Chondrocyte (in vitro differentiated cells): ENCODE measurements at places on chromosomes 7 and 10.
A peak's percentile ranks its signal among the peaks of the same experiment; 100 is the strongest.

DNA sequence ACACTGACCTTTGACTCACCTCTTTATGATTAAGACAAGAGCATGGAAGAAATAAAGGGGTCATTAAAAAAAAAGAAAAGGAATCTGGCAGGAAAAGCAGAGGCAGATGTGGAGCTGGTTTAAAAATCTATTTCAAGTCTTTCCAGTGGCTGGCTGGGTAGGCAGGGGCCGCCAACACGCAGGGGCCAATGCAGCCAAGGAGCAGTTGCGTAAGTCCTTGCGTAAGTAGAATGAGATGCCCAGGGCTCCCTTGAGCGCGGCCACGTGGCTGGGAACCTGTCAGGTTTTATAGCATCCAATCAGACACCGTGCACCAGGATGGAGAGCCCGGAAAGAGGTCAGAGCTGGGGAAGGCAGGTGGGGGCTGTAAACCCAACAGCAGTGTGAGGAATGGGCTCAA, 123.8 kb upstream of the INSYN2A start:
- no peaks in the 10 kb centered on the region for H3K27me3 ChIP-seq
- H3K4me3 ChIP-seq = no peak overlapping the region
- no peak for DNase-seq
- H3K4me1 ChIP-seq = no peaks in the 10 kb centered on the region

DNA sequence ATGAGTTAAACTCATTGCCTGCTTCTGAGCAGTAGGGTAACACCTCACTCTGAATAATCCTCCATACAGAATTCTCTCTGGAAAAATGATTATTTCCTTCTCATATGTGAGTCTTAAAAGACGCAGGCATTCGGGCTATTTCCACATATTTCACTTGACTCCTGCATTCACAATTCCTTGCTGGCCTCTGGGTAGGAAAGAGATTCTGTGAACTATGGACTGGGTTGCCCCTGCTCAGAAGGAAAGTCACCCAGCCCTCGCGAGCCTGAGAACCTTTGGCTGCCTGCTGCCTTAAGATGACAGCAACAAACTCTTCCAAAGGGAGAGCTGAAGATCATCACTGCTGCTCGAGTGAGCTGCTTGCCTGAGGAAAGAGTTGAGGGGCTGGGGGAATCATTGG, 216.8 kb downstream of the BAMBI start:
- no peak for DNase-seq
- H3K27me3 ChIP-seq = no peaks in the 10 kb centered on the region
- no peak overlapping the region for H3K27ac ChIP-seq
- no peaks in the 10 kb centered on the region for H3K36me3 ChIP-seq

- H3K36me3 ChIP-seq = no peaks in the 10 kb centered on the region
- no peak overlapping the region for H3K4me3 ChIP-seq
- no peak overlapping the region for H3K27ac ChIP-seq
- no peak for DNase-seq
- H3K4me1 ChIP-seq = peaks cover 12% of the 10 kb centered on the region
- peaks cover 2% of the 10 kb centered on the region for H3K27me3 ChIP-seq
Measured at GRCh38 chr7:36597090-36597773, 127.1 kb downstream of the AOAH start.

GRCh38 chr7:51665045-51665780, 348.6 kb upstream of the COBL start:
- no peak overlapping the region for H3K27ac ChIP-seq
- no peak overlapping the region for H3K4me3 ChIP-seq
- H3K36me3 ChIP-seq = no peaks in the 10 kb centered on the region
- DNase-seq = no peak
- no peaks in the 10 kb centered on the region for H3K4me1 ChIP-seq

DNA sequence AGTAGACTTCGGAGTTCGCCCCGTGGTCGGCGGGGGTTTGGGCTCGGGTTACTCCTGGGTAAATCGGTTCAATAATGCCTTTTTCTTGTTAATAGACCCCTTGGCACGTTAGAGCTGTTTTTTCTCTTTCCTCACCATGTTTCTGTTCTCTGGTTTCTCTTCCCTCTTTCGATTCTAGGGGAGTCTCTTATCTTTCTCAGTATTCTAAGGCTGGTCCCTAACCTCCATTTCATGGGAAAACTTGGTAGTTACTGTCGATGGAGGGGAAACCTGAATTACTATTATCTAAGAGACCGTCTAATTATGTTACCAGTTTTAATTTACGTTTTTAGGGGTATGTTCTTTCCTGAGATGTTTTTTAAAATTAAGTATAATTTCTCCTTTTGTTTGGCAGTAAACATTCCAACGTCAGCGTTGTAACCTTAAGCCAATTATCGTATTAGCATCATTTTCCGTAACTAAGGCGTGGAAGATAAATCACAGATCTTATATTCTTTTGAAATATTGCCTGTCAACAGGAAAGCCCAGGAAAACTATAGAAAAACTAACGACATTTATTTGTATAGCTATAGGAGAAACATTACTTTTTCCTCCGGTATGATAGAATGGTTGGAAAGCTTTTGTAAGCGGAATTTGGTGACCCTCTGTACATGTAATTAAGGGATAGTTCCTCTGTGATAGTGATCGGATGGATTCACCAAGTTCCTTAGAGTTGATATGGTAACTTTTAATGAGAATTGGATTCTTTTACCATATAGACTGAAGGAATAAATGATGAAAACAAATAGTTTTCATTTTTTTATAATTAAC, 847 bp downstream of the BTAF1 start:
- DNase-seq = no peak
- peaks cover 5% of the 10 kb centered on the region for H3K36me3 ChIP-seq
- H3K27me3 ChIP-seq = no peaks in the 10 kb centered on the region

DNA sequence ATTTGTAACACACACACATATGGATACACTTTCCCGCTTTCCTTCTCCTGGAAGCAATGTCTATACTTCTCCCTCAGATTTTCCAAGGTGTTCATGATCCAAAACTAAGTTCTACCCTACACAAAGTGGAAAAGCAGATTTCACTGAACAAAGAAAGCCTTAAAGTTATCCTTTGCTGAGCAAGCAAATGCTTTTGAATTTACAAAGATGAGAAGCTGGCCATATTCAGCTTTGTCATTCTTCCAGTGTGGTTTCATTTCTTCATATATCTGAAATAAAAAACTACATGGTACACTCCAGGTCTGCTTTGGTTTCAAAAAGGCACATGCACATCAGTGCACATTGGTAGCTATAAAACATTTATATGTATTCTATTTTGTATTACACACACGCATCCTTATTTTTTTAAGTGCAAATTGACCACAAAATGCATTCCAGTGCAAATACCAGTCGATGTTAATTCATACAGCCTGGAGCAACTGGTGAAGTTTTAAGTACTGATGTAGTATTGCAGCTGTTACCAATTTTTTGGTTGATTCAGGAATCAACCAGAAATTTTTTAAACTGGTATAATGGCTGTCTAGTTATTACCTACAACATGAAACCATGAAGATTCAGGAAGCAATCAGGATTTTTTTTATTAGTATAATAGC, 65.5 kb upstream of the SRPK2 start:
- peak overlapping the region; percentile 32 for H3K27ac ChIP-seq
- H3K36me3 ChIP-seq = peaks cover 10% of the 10 kb centered on the region
- no peak for DNase-seq
- no peak overlapping the region for H3K4me3 ChIP-seq
- peaks cover 27% of the 10 kb centered on the region for H3K4me1 ChIP-seq

DNA sequence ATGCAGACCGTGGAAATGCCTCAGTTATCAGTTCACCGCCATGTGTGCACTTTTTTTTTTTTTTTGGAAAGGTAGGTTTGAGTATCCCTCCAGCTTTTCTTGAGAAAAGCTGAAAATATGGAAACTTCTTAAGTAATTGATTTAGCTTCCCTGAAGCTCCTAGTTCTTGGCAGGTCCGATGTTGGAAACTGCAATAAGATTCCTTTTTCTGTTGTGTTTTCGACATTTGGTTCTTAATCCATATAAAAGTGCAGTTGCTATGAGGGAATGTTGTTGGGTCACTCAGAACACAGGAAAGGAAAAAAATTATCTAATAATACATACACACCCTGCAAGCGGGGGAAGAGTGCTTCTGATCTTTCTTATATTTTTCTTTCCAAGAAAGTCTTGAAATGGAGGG, 665.2 kb downstream of the INHBA start:
- H3K27ac ChIP-seq = no peak overlapping the region
- H3K4me1 ChIP-seq = peaks cover 20% of the 10 kb centered on the region
- peaks cover 4% of the 10 kb centered on the region for H3K36me3 ChIP-seq
- H3K27me3 ChIP-seq = no peaks in the 10 kb centered on the region
- no peak for DNase-seq

GRCh38 chr10:34499612-34500279, 315.4 kb downstream of the PARD3 start:
- H3K27me3 ChIP-seq = no peaks in the 10 kb centered on the region

DNA sequence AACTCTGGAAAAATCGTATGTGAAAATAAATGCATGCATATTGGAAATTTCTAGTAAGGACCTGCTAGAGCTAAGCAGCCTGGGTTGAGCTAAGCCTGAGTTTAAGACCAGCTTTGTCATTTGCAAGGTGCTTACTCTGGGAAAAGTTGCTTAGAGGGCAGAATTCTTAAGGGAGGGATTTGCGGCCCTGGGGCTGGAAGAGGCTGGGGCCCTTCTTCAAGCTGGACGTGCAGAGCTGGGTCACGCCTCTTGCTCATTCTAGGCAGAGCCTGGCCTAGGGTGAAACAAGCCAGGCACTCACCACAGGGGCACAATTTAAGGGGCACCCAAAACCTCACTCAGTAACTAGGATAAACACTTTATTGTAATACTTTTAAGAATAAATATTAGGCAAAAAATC, 137.2 kb downstream of the ARHGAP22 start:
- H3K4me3 ChIP-seq = no peak overlapping the region
- H3K27ac ChIP-seq = no peak overlapping the region
- H3K4me1 ChIP-seq = peaks cover 8% of the 10 kb centered on the region
- DNase-seq = no peak
- H3K27me3 ChIP-seq = no peaks in the 10 kb centered on the region

DNA sequence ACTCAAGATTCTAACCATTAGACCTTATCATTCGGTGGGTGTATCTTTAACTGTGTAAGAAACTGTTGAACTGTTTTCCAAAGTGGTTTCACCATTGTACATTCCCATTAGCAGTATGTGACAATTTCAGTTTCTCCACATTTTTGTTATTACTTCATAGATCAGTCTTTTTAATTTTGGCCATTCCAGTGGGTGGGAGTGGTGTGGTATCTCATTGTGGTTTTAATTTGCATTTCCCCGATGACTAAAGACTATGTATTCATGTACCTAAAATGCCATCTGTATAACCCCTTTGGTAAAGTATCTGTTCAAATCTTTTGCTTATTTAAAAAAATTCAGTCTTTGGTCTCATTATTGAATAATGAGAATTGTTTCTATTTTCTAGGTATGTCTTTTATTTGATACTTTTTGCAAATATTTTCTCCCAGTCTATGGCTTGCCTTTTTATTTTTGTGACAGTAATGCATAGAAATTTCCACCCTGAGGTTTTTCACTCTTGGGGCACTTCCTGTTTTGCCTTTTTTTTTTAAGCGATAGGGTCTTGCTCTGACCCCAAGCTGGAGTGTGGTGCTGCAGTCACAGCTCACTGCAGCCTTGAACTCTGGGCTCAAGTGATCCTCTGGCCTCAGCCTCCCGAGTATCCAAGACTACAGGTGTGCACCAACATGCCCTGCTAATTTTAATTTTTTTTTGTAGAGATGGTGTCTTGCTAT, 141.1 kb upstream of the ITGB1 start:
- H3K4me1 ChIP-seq = peaks cover 13% of the 10 kb centered on the region
- H3K27me3 ChIP-seq = no peaks in the 10 kb centered on the region
- H3K36me3 ChIP-seq = peaks cover 2% of the 10 kb centered on the region
- H3K27ac ChIP-seq = peak overlapping the region; percentile 71
- no peak overlapping the region for H3K4me3 ChIP-seq

DNA sequence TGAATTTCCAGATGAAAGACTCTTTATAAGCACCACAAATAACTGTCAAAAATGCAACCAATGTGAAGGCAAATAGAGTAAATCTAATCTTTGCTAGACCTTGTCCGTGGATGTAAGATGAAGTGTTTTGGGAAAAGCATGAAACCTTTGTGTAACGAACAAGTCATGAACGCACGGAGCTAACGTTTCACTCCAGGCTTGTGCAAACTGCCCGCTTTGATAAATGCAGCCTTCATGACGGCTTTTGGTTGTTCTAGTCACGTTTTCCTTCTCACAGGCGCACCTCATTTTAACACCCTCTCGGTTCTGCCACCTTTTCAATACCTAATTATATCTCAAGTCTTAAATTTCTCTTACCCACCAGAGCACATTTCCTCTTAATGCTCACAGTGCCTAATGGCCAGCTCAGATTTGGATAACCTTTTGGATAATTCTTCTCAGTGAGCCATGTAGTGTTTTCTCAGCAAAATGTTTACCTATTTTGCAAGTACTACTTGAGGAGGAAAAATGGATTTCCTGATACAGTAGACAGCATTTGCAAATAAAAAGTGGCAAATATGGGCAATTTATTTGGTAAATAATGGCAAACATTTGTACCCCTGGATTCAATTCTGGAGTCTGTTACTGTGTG, 63.2 kb downstream of the HECW1 start:
- no peak overlapping the region for H3K27ac ChIP-seq
- H3K27me3 ChIP-seq = no peaks in the 10 kb centered on the region
- H3K4me3 ChIP-seq = no peak overlapping the region
- H3K36me3 ChIP-seq = no peaks in the 10 kb centered on the region
- no peaks in the 10 kb centered on the region for H3K4me1 ChIP-seq
- no peak for DNase-seq

DNA sequence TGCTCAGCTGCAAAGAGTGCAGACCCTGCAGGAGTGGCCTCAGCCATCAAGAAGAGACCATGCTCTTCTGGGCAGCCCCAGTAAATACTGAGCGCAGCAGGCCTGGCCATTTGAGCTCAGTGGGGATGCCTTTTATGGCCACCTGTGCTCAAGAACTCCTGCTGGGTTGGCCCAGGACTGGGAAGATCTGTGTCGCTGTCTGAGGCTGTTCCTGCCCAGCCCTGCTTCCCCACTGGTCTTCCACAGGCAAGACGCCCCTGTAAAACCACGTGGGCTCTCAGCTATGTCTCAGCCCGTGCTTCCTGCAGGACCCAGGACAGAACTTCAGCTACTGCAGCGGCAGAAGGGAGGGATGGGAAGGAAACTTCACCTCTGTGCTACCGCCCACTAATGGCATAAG, 10.5 kb upstream of the PPIF start:
- peaks cover 43% of the 10 kb centered on the region for H3K4me1 ChIP-seq
- no peaks in the 10 kb centered on the region for H3K27me3 ChIP-seq
- no peak overlapping the region for H3K4me3 ChIP-seq
- H3K27ac ChIP-seq = no peak overlapping the region
- peaks cover 2% of the 10 kb centered on the region for H3K36me3 ChIP-seq
- DNase-seq = no peak

DNA sequence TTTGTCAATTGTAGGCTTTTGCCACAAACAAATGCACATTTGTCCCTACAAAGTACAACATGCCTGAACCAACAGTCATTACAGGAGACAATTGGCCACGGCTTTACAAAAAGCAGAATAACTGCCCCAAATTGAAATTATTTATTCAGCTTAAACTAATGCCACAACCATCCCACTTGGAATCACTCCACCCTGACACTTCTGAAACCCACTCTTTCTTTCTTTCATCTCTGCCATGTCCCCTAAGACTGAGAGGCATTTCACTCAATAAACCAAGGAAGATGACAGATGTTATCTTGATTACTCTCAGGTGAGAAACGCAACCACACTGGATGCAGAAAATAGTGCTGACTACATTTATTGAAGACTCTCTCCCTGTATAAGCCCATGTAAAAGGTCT, 2.6 kb upstream of the NPM3 start:
- H3K4me3 ChIP-seq = no peak overlapping the region
- DNase-seq = no peak
- H3K36me3 ChIP-seq = peaks cover 16% of the 10 kb centered on the region
- H3K27me3 ChIP-seq = no peaks in the 10 kb centered on the region
- H3K27ac ChIP-seq = no peak overlapping the region
